ENCODE measurements at places on chromosomes 3 and 15.

- no peak for DNase-seq
Observed at GRCh38 chr15:71005895-71006294, 109.4 kb upstream of the THSD4 start.

GRCh38 chr3:53863145-53863544 lies 16.8 kb downstream of the IL17RB start:
- no peak for DNase-seq

DNA sequence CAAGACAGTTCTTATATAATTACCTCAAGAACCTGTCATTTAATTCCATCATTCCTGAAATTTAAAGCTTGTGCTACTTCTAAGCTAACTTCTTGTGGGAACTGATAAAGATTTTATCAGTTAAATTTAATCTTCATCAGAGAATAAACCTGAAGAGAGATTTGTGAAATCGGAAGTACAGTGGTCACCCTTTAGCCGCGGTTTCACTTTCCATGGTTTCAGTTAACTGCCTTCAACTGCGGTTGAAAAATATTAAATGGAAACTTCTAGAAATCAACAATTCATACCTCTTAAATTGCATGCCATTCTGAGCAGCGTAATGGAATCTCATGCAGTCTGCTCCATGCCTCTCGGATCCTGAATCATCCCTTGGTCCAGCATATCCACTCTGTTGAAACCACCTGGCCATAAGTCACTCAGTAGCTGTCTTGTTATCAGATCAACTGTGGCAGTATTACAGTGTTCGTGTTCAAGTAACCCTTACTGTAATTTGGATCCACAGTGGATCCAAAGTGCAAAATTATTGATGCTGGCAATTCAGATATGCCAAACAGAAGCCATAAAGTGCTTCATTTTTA lies 626.1 kb downstream of the CADM2 start:
- DNase-seq = no peak

GRCh38 chr15:33872416-33873106 lies 95.7 kb upstream of the CHRM5 start:
- DNase-seq = peak; percentile 44

DNA sequence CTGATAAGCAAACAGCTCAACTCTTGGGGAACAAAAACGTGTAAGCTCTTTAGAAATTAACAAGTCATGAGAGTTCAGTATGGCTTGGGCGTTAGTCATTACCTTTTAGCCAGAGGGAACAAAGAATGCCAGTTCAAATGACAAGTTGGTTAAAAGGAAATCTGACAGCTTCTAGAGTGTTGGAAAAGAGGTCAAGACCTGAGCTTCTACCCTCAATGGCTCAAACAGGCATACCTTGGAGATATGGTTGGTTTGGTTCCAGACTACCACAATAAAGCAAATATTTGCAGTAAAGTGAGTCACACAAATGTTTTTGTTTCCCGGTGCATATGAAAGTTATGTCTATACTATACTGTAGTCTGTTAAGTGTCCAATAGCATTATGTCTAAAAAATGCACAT lies 136.1 kb downstream of the CACNA1D start:
- DNase-seq = no peak

- DNase-seq = no peak
Observed at GRCh38 chr3:17081520-17081919, 196.8 kb downstream of the PLCL2 start.

GRCh38 chr3:13260259-13261103 lies 159.6 kb downstream of the NUP210 start:
- no peak for DNase-seq

All from AG20443 (cell line).